ENCODE measurements at places on chromosomes 12 and 14. TPM values are rescaled to one million over a fixed set of nuclear protein-coding genes. Genes with fewer than 3 reads are reported as not detected.

DNA sequence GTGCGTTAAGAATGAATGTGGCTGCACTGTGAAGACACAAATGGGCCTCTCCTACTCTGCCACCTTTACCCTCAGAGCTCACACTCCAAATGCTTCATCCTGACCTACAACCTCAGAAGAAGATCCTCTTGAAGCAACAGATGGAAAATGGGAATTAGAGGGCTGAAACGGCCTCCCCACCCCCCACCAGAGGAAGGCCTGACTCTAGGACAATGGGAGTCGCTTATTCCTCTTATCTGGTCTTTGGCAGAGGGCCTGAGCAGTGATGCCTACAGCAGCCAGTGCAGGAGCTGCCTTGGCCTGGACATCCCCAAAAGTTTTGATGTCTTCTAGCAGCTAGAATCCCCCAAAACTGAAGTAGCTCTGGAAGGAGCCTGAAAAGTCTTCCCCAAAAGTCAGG is 29.2 kb downstream of the BTBD7 start:
- H3K36me3 ChIP-seq, result no peaks in the 10 kb centered on the region
- no peak overlapping the region for H3K27ac ChIP-seq
- peaks cover 7% of the 10 kb centered on the region for H3K4me1 ChIP-seq

DNA sequence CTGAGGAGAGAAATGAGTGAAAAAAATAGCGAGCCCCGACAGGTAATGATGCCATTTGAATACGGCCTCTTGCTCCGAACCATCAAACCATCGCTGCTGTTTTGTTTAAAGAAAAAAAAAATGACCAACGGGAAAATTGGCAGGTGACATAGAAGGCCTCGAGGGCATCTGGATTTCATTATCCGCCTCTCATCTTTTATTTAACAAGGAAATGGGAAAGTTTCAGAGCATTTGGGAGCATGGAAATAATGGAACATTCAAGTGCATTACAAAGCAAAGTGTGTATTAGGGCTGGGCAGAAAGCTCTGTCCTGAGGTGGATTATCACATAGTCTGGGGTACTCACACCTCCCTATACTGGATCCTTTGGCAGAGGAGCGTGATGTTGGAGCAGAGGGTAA is 258.7 kb downstream of the KSR2 start:
- DNase-seq, result no peak
- no peak overlapping the region for H3K27ac ChIP-seq
- H3K4me3 ChIP-seq, result no peak overlapping the region
- no peaks in the 10 kb centered on the region for H3K36me3 ChIP-seq
- no peaks in the 10 kb centered on the region for H3K27me3 ChIP-seq

DNA sequence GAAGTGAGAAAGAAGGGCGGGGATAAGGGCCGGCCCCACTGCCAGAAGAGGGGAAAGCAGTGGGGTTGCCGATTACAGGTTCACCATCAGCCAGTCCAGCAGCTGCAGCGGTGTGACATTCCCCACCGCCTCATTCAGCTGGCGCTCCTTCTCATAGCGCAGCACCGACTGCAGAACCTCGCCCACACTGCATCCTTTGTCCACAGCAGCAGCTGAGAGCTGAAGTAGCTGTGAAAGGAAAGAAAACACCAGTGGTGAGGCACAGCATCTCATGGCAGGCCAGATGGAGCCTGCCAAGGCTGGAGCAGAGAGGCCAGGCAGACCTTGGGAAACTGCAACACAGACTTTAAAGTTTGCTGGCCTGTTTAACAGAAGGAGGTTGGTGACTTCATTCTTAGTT is 33.2 kb downstream of the AKAP3 start:
- H3K4me3 ChIP-seq, result no peak overlapping the region
- no peak overlapping the region for H3K27ac ChIP-seq
- no peaks in the 10 kb centered on the region for H3K27me3 ChIP-seq
- DNase-seq, result no peak
- no peaks in the 10 kb centered on the region for H3K4me1 ChIP-seq

DNA sequence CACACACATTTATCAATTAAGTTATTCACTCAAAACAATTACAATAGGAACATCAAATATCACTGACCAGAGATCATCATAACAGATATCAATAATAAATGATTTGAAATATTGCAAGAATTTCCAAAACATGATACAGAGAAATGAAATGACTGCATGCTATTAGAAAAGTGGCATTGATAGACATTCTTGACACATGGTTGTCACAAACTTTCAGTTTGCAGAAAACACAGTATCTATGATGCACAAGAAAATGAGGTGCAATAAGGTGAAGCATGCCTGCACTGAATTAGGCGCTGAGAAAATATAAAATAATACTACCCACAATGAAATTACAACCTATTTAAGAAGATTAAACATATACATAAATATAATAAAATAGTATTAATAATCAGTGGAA is 198.0 kb upstream of the SYT1 start:
- H3K4me1 ChIP-seq, result no peaks in the 10 kb centered on the region
- H3K36me3 ChIP-seq, result no peaks in the 10 kb centered on the region
- DNase-seq, result no peak
- no peaks in the 10 kb centered on the region for H3K27me3 ChIP-seq
- no peak overlapping the region for H3K27ac ChIP-seq
- H3K4me3 ChIP-seq, result no peak overlapping the region

C14orf39 gene
- total RNA-seq, result not detected

DNA sequence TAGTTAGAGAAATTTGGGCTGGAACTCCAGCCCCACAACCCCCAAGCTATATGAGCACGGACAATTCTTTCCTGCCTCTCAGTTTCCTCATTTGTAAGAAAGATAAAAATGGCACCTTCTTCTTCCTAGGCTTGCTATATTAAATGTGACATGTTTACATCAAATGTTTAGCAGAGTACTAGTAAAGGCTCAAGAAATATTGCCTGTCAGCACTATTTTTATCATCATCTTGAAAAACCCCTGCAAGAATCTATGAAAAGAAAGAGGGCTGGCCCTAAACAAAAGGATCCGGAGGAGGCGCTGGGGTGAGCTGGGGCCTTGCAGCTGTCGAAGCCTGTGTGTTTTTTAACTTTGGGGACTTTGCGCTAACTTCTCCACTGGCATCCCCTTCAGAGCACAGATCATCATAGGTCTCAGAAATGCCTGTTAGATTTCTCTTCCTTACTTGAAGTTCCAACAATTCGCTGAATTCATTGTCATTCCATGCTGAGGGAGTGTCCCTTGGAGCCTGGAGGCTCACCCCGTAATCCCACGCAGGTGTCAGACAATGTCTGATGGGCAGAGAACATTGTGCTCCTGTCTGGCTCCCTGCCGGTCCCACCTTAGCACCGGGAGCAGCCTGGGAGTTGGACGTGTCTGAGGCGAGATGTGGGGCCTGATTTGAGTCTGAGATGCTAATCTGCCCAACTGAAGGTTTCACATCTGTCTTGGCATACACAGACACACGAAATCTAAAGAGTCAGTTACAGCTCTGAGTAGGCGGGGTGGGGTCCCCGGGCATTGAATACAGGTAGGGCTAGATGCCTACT is 206.8 kb downstream of the NUAK1 start:
- H3K4me1 ChIP-seq, result no peaks in the 10 kb centered on the region
- no peak for DNase-seq
- H3K4me3 ChIP-seq, result no peak overlapping the region
- H3K36me3 ChIP-seq, result no peaks in the 10 kb centered on the region

GRCh38 chr12:113171543-113171942 is 13.7 kb downstream of the DDX54 start:
- H3K27ac ChIP-seq, result no peak overlapping the region
- H3K4me1 ChIP-seq, result peaks cover 20% of the 10 kb centered on the region
- H3K27me3 ChIP-seq, result no peaks in the 10 kb centered on the region

DNA sequence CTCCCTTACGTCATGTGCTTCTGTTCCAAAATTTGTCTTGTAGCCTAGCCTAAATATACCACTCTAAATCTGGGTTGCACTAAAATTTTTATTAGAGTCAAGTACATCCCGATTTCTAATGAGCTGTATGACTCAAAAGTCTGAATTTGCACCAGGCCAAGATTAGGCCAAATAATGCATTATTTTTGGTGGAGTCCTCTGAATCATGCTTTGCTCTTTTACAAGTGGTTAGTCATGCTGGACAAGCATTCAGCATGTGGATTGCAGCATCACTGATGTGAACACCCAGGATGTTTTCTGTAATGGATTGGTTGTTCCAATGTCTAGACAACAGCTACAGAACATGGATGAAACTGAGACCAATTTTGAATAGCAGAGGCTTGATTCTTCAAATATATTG is 23.7 kb downstream of the HEBP1 start:
- H3K27me3 ChIP-seq, result no peaks in the 10 kb centered on the region
- no peak for DNase-seq
- peaks cover 5% of the 10 kb centered on the region for H3K36me3 ChIP-seq
- no peak overlapping the region for H3K27ac ChIP-seq
